Hypothalamus (tissue), 51 donors: ENCODE measurements at places on chromosomes 11 and 22.
A peak's percentile ranks its signal among the peaks of the same experiment; 100 is the strongest.

GRCh38 chr11:17350455-17351171, 987 bp upstream of the NCR3LG1 start:
- DNase-seq, result no peak

- DNase-seq, result no peak
Measured at GRCh38 chr11:128437136-128437535, 150.2 kb downstream of the ETS1 start.

- no peak for DNase-seq
Measured at GRCh38 chr11:102407901-102408300, 44.7 kb downstream of the TMEM123 start.

DNA sequence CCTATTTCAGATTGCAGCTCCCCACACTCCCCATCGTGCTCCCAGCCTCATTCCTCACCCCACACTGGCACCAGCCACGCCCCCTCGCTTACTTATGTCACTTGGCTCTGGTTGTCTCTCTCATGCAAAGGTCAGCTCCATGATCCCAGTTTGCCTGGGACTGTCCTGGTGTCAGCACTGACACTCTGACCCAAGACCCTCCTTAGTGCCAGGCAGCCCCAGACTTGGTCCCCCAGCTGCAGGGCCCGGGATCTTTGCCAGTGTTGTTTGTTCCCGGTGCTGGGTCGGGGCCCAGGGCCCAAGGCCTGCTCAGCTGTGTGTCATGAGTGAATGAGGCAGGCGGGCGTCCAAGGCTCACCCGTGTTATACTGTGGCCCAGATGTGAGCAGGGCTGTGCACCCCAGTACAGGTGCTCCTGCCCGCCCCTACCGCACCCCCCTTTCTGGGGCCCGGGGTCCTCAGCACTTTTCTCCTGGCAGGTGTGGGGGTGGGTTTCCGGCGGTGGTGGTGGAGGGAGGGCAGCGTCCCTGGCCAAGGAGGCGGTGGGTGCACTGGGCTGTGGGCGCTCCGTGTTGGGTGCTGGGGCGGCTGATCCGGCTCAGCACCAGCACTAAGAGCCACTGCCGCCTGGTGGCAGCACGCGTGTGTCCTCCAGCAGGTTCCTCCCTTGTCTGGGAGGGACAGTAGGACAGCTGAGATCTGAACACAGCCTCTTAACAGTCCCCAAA, 19.5 kb downstream of the IL17REL start:
- peak; percentile 57 for DNase-seq

- no peak for DNase-seq
Measured at GRCh38 chr11:124823512-124824376, 23.5 kb upstream of the MSANTD2 start.

DNA sequence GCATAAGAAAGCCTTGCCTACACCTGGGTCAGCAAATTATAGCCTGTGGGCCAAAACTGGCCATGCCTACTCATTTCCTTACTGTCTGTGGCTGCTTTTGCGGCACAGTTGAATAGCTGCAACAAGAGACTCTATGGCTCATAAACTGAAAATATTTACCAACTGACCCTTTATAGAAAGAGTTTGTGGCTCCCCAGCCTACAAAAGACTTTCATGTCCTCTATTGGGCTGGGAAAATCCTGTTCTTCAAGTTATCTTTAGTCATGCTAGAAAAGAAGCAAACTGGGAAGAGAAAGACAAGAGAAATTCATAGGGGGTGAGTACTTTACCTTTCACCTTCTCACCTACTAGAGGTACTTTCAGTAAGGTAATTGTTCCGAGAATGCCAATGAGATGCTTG, 175.1 kb downstream of the SWAP70 start:
- DNase-seq, result no peak

DNA sequence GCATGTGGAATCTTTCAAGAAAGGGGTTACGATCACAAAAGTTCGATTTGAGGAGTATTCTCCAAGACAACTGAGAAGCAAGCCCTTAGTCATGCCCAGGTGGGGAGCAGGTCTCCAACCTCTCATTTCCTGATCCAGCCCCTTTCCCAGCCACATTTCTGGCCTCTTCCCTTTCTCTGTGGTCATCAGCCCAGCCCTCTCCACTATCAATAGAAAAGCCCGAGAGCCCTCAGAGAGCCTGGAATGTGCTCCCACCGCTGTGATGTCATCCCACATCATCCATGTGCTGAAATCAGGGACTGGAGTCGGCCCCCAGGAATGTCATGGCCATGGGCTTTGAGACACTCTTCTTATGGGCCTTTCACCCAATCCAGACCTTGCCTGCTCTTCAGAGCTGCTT, 62.6 kb downstream of the KCNJ1 start:
- DNase-seq, result no peak
